Subcutaneous preadipocyte (primary cell): ENCODE measurements at places on chromosomes 6 and 20. TPM values are rescaled to one million over a fixed set of nuclear protein-coding genes. Genes with fewer than 3 reads are reported as not detected.

The GNL1 gene
- 38.6 and 44.4 TPM in 2 replicates for total RNA-seq

The RIPOR3 gene
- 2.2 and 19.8 TPM in 2 replicates for total RNA-seq

The C6orf15 gene
- not detected in 2 replicates for total RNA-seq

The MACROD2 gene
- total RNA-seq = 0.78 TPM in 1 of 2 replicates, not detected in the other

The ERGIC3 gene
- total RNA-seq = 201 and 346 TPM in 2 replicates

The LY6G6D gene
- total RNA-seq = not detected in 2 replicates
